Spinal cord (tissue), 10 donors: ENCODE measurements at places on chromosomes 7 and 10.

- DNase-seq = no peak
These were observed 46.5 kb downstream of the AMPH start for GRCh38 chr7:38584443-38585210.

- DNase-seq = peak; percentile 66
These were observed 34.1 kb downstream of the KNDC1 start for GRCh38 chr10:133194151-133194550.

- DNase-seq = no peak
These were observed 337.8 kb downstream of the ELMO1 start for GRCh38 chr7:37110660-37111424.

- no peak for DNase-seq
These were observed 7.9 kb upstream of the ATE1 start for GRCh38 chr10:121935702-121936101.

DNA sequence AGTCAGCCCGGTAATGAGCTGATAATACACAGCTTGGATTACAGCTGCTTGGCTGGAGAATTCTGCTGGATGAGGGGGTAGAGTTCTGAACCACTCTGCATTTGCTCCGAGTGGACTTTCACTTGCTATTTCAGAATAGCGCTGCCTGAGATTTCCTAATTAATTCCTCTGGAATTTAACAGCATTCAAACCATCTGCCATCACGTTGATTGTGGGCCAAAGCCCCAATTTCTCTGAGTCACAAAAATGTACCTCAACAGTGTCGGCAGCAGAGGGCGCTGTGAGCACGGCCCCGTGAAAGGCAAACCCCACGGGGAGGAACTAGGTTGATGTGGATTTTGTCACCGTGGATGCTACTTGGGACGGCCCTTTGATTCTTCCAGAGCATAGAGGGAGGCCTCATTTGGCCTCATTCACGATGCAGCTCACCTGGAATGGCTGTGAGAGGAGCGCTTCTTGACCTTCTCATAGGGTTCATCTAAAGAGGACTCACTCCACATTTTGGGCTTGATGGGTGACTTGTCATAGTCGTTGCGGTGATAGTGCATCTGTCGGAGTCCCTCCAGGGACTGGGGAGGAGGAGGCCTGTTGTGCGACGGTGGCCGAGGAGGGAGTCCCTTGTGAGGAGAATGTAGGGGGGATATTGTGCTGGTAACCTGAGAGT, 73.3 kb downstream of the PRPF18 start:
- DNase-seq = no peak

- DNase-seq = no peak
These were observed 28.0 kb upstream of the CABCOCO1 start for GRCh38 chr10:61634746-61635145.

DNA sequence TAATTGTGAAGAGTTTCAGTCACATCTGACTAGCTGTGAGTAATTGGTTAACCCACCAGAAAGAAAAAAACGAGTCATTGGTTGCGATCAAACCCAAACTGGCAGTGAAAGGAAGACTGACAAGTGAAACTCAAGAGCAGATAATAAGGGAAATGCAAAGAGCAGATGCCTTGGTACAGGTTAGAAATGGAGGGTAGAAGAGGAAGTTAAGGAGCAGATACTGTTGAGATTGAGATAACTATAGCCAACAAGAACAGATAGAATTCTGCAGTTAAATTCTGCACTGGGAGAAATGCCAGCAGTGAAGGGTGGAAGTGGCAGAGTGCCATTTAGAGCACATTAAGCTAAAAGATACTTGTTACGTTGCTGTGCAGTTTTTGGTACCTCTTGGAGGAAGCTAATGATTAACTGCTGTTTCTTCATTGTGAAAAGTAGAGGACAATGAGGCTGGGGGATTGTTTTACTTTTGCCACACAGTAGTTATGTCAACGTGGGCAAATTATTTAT, 65.8 kb downstream of the CDK13 start:
- peak; percentile 26 for DNase-seq

DNA sequence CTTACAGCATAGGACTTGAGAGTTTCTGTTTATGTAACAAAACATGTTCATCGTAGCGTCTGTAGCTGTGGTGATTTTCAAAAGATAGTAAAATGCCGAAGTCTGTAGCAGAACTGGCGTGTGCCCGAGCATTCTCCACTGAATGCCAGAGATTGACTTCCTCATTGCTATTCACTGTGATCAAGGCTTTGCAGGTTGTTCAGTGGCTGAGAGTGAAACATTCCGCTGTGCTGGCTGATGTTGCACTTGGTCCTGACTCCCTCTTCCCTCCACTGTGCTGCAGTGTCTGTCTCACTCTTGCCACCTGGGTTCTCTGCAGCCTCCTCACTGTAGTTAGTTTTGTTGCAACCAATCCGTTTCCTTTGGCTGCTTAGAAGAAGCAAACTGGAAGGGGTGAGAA, 37.6 kb downstream of the FHIP2A start:
- no peak for DNase-seq

DNA sequence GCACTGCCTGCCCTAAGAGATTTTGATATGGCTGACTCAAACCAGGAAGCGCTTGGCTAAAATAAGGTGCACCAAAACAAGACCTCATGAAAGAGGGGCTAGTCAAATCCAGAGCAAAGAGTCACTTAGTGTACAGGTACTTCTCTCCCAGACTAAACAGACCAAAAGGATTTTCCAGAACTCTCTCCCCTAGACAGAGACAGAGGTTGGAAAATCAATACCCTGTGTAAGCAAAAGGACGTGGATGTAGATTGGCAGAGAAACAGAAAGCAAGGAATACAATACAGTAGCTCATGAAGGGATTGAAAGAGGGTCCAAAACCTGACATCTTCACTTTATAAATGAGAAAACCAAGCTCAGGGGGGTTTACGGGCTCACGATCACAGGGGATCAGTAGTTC, 83.0 kb upstream of the LRRTM3 start:
- no peak for DNase-seq

DNA sequence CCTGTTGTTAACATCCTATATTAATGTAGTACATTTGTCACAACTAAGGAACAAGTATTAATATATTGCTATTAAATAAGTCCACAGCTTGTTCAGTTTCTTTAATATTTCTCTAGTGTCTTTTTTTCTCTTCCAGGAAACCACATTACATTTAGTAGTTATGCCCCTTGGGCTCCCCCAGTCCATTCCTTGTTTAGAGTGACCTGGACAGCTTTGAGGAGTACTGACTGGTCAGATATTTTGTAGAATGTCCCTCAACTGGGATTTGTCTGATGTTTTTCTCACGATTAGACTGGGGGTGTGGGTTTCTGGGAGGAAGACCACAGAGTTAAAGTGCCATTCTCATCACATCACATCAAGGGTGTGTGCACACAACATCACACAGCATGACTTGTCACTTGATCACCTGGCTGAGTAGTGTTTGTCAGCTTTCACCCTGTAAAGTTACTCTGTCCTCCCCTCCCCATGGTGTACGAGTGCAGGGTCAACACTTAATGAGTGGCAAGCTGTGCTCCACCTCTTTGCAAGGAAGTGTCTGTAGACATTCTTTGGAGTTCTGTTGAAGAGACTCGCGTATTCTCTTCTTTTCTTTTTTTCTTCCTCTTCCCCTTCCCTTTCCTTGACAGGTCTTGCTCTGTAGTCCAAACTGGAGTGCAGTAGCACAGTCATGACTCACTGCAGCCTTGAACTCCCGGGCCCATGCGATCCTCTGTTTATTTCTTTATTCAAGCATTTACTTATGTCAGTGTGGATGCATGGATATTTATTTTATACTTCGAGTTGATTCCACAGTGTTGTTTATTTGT, 10.2 kb downstream of the LMTK2 start:
- DNase-seq = no peak

DNA sequence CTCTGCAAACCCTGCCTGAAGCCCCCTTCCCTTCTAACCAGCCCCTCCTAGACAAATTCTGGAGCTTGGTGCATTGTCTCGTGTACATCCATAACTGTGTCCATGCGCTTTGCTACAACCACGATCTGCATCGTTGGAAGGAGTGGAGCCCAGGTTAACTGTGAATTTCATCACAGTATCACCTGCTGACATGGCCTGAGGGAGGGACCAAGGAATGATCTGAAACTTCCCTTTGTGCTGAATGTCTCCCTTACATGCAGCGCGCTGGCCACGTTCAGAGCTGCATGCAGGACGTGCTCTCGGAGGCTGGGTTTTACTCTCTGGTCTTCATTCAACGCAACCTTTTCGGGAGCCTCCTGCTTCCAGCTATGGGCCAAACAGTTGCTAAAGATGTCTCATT, 222.3 kb downstream of the CUX1 start:
- no peak for DNase-seq

DNA sequence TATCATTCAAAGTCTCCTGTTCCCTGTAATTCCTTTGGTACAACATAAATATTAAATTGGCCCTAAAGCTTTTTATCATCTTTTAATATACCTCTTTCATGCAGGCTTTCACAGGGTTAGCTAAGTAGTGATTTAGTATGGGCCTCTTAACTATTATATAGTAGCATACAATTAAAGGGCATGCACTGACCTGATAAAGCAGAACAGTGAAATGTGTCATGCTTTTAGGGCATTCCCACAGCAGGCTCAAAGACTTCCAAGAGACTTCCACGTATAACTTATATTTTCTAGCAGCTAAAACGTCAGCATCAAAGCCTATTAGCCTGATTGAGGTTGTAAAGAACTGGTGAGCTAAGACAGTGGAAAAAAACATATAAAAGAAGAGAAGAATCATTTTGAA, 35.3 kb downstream of the SAMD8 start:
- DNase-seq = no peak

- DNase-seq = peak; percentile 66
These were observed 47.2 kb downstream of the RHOBTB1 start for GRCh38 chr10:60896810-60897209.

DNA sequence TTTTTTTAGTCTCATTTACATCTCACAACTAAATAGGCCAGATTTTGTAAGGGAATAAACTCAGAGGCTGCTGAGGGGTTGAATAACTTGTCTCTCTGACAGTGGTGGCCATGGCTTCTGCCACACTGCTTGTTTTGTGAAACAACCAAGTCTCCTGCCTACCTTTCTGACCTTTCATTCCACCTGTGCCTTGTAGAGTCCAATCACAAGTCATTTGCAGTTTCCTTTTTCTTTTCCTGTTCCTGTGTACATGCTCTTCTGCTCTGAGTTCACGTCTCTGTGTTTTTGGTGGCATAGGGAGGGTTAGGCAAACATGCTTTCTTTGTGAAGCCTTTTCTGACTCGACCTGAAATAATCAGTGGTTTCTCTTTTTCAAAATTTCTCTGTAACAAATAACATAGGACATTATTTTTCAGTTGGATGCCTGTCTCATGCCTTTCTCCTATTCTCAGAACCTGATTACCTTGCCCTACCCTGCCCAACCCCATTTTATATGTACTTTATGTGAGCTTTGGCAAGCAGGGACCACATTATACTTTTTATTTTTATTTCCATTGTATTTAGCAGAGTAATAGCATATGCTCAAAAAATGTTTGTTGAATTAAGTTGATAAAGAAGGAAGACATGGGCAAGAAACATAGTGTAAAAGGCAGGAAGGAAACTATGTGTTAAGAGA, 81.7 kb downstream of the HDAC9 start:
- no peak for DNase-seq

GRCh38 chr7:78746301-78746700, 707.2 kb downstream of the MAGI2 start:
- DNase-seq = no peak

- DNase-seq = no peak
These were observed 1.3 kb downstream of the MBLAC1 start for GRCh38 chr7:100127866-100128636.

DNA sequence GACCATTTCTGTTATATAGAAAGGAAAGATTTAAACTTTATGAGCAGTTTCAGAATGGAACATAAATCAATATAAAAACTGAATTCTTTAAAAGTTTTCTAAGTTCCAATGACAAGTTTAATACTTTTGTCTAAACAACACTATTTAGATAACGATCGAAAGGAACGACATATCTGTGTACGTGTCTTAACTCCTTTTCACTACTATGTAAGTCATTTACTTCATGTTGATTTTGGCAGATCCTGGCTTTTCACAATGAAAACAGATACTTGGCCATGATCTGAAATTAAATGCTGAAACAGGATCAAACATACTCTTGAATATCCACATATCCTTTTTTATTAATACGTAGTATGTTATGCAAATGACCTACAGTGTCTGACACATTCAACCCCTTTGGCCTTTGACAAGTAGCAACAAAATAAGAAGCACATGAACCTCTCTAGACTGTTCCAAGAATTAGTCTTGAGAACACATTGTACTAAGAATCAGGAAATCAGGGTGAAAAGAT, 41.9 kb downstream of the RNLS start:
- DNase-seq = no peak

DNA sequence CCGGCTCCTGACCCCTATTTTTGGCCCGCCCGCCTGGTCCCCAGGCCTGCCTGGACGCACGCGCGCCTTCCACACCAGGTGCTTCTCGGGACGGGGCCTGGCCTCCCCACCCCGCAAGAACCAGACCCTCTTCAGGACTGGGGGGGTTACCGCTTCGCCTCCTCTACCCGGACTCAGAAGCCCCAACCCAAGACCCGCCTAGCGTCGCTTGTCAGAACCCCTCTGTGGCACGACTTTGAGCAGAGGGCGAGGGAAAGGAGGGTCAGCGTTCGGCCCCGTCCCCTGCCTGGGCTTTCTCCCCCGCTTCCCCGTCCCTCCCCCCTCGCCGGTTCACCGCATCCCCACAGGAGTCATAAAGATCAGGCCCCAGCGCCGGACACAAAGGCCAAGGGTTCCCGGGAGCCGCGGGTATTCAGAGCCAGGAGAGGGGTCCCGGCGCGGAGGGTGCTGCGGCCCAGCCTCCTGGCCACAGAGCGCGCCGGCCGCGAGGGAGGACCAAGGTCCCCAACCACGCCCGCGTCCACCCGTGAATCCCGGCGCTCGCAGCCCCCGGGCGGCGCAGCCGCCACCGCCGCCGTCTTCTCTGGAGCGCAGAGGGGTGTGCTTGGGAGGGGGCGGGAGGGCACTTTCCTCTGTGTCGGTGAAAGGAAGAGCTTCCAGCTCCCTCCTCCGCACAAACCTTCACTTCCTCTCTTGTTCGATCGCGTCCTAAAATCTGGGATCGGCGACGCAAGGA, 351.9 kb downstream of the DNAJB6 start:
- DNase-seq = no peak

DNA sequence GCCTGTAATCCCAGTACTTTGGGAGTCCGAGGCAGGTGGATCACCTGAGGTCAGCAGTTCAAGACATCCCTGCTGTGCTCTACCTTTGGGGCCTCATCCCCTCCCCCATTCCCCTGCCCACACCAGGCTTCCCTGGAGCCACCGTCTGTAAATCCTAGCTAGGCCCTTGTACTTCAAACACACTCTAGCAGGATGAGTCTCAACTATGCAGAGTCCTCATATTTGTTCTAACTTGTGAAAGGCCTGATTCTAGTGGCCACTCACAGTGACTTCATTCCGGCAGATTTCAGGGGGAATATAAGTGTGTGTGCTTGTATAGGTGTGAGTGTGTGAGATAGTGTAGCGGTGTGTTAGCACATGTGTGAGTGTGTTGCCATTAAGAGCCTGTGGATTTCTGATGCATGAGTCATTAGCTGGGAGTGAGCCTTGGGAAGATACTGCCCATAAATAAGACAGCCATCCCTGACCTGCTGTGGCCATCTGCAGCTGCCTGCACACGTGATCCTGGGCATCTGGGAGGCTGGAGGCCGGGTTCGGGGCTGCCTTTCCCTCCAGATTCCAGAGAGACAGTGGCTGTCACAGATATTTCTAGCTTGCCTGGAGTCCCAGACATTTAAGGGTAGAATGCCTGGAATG, 1.7 kb upstream of the NEURL1 start:
- no peak for DNase-seq
